ENCODE measurements at places on chromosomes 6 and 20.

DNA sequence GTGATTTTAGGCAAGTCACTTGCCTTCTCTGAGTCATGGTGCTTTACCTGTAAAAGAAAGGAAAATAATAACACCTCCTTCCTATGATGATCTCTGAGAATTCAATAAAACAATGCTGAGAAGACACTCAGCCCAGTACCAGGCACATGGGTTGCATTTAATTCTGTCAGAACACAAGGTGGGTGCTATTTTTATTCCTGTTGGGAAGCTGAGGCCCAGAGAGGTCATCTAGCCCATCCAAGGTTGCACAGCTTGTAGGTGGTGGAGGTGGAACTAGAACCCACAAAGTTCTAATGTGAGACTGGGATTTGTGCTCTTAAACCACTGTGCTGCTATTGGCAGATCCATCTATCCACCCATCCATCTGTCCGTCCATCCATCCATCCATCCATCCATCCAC lies 39.6 kb upstream of the PTGIS start:
- no peak for DNase-seq

- no peak for DNase-seq
Observed at GRCh38 chr6:85329196-85329595, 120.7 kb upstream of the NT5E start.

DNA sequence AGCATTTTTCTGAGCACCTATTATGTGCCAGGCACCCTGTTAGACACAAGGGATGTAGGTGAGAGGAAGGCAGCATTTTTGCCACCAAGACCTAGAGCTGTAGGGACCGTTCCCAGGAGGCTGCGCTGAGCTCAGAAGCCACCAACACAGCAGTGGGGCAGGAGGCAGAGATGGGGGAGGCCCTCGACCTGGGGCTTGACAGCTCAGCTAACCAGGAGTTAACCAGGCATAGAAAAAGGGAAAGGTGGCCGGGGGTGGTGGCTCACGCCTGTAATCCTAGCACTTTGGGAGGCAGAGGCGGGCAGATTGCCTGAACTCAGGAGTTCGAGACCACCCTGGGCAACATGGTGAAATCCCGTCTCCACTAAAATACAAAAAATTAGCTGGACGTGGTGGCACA lies 29.5 kb downstream of the KIF25 start:
- no peak for DNase-seq

DNA sequence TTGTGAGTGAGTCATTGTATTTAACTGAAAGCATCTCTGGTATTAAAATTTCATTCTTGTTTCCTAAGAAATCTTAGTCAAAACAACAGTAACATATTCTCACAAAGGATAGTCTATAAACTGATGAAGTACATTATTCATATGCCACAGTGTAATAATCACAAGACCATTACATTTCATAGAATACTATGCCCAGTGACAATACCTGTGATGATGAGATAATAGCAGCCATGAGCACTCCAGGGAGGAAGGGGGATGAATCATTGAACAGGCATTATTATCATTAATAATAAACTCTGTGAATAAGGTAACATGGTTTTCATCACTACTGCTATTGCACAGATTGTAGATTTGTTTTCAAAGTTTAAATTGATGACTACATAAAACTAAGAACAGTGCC lies 667.9 kb downstream of the EPM2A start:
- DNase-seq = no peak

- no peak for DNase-seq
Observed at GRCh38 chr6:5706124-5707033, 300.3 kb downstream of the NRN1 start.

DNA sequence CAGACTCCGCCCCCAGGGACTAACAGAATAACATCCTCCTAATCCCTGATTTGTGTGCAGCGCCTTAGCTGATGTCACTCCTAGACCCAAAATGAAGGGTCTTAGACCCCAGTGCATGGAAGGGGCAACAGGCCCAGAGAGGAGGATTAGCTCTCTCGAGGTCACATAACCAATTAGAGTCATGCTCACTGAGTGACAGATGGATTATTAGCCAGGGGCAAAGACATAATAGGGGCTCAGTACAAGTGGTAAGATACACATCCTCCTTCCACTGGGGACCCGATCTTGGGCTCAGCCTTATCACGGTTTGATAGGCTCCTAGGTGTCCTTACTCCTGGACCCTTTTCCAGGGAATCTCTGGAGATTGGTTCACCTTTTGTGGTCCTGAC lies 858 bp downstream of the TP53INP2 start:
- DNase-seq = no peak

DNA sequence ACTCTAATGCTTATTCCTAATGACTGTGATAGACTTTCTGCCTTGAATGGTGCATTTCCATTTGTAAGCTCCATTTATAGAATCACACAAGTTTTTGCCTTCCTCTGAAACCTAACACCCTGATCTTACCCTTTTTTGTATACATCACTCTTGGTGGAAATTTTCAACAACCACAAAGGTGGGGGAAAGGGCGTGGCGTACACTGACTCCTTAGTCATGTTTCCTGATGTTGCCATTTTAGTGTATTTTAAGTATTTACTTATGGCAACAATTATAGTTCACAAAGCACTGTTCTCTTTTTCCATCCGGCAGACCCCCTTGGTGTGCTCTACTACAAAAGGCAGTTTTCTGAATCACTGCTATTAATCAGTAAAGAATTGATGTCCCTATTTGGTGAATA lies 92.0 kb downstream of the ATXN1 start:
- DNase-seq = no peak

- DNase-seq = no peak
Observed at GRCh38 chr20:48983423-48984400, 62.2 kb downstream of the ARFGEF2 start.

DNA sequence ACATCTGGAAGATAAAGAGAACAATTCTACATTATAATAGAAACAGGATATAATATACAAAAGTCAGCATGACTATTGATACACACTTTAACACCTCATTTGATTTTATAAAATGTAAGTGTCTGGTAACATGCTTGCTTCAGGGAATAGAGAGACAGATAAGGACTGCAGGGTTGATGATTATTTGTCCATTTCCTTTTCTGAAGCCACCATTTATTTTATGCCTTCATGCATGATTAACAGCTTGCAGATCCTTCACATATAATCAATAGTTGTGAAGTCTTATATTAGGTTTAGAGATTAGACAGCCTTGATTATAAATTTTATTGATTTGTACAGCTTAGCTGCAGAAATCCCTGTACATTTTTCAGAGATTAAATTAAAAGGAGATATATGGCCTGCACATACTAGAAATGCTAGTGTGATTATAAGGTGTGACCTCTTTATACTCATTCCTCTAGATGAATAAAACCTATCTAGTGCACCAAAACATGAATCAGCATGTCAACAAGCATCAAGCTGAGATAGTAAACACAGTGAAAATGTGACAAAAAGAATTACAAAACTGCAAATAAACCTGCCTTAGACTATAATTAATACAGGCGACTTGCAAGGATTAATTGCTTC lies 198.8 kb upstream of the THEMIS start:
- no peak for DNase-seq

GRCh38 chr20:29874476-29875202 lies 1382.8 kb upstream of the DEFB115 start:
- DNase-seq = no peak

DNA sequence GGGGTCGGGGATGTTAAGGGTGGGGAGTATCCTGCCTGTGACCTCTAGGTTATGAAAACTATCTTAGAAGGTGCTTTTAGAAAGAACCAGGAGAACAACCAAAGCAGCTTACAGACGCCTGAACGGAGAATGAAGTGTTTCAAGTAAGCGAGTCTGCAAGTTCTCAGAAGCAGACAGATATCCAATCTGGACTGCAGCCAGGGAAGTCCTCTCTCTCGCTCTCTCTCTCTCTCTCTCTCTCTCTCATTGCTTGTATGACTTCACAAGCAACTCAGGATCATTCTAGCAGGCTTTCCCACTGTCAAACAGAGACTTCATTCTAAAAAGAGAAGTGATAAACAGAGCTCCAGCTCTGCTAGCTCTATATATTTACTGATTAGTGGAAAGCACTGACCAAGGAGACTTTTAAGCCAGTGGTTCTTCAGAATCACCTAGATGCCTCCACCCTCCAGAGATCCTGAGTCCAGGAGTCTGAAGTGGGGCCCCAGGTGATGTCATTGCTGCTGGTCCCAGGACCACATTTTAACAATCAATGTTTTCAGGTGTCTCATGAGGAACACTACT lies 6.0 kb downstream of the TCF21 start:
- DNase-seq = peak; percentile 56

DNA sequence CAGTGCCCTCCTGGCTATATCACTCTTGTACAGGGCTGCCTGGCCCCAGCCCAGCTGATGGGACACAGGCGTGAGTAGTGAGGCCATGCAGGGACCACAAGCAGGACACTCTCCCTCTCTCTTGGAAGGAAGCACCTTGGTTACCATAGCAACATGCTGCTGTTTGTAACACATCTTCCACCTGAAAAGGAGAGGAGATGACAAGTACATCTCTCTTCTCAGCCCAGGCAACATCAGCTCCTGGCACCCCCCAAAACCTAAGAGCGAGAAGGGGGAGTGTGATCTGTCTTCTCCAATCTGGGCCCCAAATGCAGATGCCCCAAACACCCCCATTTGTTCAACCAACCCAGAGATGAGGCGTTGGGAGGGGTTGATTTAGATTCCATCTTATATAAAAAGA lies 49.9 kb downstream of the KCNB1 start:
- no peak for DNase-seq

DNA sequence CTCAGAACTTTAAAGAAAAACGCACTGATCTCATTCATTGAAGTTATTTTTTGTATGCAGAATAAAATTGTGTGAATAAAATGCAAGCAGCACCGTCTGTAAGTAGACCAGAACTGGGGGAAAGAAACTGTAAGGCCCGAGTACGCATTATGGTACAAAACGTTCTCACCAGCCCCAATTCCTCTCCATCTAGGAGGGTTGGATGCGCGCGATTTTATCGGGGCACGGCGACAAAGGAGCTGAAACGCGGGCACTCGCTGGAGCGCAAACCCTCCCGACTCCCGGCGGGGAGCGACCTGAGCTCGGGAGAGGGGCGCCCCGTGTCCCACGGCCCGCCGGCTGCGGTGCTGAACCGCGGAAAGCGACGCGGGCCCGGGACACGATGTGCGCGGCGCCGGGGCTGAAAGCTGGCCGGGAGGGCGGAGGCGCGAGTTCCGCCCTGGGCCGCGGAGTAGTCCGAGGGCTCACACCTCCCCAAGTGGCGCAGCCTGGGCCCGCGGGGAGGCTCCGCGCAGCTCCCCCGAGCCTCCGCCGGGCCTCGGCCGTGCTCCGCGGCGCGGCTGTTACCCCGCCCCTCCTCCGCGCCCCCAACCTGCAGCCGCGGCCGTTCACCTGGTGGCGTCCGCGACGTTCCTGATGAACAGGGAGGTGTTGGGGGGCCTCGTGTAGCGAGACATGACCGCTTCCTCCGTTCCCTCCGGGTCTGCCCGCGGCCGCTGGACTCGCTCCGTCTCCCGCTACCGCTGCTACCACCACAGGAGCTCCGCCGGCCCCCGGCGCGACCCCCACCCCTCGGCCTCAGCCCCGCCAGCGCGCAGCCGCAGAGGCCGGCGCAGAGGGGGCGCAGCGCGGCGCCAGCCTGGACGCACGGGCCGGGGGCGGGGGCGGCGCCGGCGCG lies at the start of gene SRSF12:
Gene SRSF12, minus strand, starts transcription at position 861 of the 898 bp plus-strand sequence. Its CDS starts 184 bp downstream, at position 677.
- DNase-seq = peak; percentile 28
